ENCODE measurements at places on chromosomes 5 and 9.

DNA sequence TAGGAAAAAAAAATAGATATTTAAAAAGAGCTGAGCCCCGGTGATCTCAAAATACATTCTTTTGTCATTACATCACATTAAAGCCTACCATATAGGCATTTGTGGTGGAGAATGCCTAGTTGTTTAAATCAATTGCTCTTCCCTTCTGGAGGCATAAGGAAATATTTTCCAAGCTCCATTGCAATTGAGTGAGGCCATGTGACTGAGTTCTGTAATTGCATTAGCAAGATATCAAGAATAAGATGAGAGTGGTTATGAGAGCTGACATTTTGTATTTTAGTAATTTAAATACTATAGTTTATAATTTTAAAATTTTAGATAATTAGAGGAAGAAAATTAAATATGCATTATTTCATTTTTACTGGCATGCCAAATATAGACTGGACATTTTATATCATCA lies 1195.9 kb downstream of the DTWD2 start:
- DNase-seq, result no peak

DNA sequence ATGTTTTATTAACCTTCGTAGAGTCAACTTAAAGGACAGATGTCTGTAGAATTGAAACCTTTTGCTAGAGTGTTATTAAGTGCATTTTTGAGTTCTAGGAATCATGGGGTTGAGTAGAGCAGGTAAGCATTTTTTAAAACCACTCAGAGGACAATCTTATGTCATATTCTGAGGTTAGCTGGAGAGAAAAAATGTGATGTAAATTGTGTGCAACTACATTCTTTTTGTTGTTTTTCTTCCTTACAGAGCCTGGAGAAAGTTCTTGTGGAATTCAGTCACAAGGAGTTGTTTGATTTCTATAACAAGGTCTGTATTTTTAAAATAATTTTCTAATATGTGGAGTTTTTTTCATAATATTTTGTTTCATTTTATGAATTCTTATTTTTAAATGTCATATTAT lies 206.4 kb downstream of the COMMD10 start:
- no peak for DNase-seq

GRCh38 chr9:137672907-137673791 lies 54.3 kb downstream of the EHMT1 start:
- DNase-seq, result no peak

DNA sequence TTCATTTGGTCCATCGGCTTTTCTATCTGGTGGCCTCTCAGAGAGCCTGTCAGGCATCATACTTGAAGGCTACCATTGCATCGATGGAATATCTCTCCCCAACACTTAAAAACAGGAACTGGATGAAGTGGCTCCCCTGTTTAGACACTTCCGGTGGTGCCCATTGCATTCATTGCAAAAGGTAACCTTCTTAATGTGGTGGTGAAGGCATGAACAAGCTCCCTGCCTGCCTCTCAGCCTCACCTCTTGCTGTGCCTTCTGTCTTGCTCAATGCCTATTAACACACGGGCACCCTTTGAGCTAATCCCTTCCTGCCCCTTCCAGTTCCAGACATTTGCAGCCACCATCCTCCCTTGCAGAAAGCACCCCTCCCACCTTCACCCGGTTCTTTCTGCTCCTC lies 233.1 kb upstream of the MSX2 start:
- no peak for DNase-seq

- no peak for DNase-seq
Measured at GRCh38 chr5:133198511-133198910, 146.7 kb downstream of the HSPA4 start.

- DNase-seq, result no peak
Measured at GRCh38 chr5:77995793-77996409, 219.8 kb upstream of the TBCA start.

GRCh38 chr5:87302061-87302460 lies 34.4 kb downstream of the RASA1 start:
- DNase-seq, result no peak

GRCh38 chr5:95782181-95782580 lies 40.3 kb downstream of the GLRX start:
- DNase-seq, result no peak

GRCh38 chr5:158084292-158084691 lies 225.3 kb upstream of the CLINT1 start:
- DNase-seq, result no peak

DNA sequence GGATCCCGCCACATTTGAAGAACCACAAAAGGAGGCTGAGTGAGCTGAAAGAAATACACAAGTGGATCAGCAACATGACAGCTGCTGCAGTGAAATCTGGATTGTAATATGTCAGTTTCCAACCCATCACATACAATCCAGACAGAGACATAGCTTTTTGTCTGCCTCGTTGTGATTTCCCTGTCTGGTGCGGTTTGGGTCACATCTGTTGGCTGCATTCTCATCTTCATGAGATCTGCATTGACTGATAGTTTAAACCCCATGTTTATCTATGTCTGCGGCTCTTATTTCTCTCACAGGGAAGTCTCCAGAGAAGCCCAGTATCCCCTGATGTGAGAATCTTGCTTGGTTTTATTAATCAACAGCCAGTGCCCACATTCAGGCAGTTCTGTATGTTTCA lies 403.1 kb upstream of the ZNF608 start:
- no peak for DNase-seq

DNA sequence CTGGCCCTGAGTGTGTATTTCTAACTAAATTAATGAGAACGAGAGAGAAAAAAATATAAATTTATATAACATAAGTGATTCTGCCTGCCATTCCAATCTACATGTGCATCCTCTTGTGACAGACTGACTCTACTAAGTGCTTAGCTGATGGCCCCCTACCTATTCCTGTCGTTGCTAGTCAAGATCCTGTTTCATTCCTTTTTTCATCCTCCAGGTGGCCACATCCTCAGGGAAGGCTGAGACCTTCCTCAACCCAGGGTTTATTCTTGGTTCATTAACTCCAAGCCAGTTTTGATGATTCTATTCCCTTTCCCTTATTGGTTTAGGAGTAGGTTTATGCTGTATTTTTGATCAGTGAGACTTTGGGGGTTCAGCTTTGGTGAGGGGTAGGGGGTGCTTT lies 201.3 kb downstream of the C9orf152 start:
- no peak for DNase-seq

DNA sequence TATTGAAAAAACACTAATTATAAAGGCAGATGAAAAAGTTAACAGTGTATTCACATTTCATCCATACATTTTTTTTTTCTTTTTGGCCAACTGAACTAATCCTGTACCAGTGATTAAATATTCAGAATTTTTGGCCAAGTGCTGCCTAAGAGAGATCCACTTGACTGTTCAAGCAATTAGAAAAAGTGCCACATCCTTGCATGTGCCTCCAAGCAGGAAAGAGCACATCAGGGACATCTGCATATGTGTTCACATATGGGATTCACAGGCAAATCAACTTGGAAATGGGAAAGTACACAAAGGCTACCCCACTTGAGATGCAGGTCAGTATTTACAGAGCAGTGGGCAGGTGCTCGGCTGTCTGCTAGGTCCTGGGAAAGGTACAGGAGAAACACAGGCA lies 163.3 kb upstream of the LHFPL2 start:
- DNase-seq, result no peak

GRCh38 chr9:28909526-28909925 lies 1336.2 kb upstream of the C9orf72 start:
- DNase-seq, result no peak

DNA sequence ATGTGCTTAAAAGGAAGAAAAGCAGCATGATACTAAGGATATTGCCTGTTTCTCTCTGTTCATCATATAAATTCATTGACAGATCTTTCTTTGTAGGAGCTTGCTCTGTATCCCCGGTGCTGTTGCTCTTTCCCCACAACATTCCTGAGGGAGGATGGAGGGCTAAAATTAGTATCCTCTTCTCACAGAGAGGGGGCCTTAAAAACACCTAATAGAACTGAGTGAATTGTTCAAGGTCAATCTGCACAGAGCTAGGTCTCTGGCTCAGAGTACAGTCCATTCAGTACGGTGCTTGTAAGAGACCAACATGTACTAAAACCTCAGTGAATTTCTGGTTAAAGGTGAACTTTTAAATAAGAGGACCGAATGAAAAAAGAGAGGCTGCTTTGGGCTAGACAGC lies 88.7 kb downstream of the PALM2AKAP2 start:
- no peak for DNase-seq

GRCh38 chr9:35605351-35606137 lies 482 bp downstream of the TESK1 start:
- no peak for DNase-seq

DNA sequence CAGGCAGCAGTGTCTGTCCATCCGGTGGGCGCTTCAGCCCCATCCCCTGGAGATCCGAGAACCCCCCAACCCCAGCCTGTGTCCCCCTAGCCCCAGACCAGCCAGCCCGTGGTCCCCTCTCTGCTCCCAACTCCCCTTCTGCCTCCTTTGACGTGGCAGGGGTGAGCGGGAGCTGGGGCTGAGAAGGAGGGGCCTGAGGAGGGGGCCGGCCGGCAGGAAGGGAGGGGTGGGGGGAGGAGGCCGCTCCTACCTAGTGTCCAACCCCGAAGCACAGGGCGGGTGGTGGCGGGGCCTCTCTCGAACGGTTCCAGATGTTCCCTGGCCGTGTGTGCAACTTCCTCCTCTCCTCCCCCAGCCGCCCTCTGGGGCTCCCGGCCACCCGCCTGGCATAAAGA lies 31.0 kb downstream of the GOLGA2 start:
- peak; percentile 95 for DNase-seq

GRCh38 chr5:759111-759751 lies 25.3 kb downstream of the ZDHHC11B start:
- peak; percentile 58 for DNase-seq

GRCh38 chr5:143354025-143354424 lies 49.5 kb downstream of the NR3C1 start:
- DNase-seq, result no peak

GRCh38 chr9:95023217-95024003 lies 294.1 kb downstream of the FANCC start:
- no peak for DNase-seq

- DNase-seq, result no peak
Measured at GRCh38 chr5:177546258-177546741, 8.1 kb downstream of the FAM193B start.

DNA sequence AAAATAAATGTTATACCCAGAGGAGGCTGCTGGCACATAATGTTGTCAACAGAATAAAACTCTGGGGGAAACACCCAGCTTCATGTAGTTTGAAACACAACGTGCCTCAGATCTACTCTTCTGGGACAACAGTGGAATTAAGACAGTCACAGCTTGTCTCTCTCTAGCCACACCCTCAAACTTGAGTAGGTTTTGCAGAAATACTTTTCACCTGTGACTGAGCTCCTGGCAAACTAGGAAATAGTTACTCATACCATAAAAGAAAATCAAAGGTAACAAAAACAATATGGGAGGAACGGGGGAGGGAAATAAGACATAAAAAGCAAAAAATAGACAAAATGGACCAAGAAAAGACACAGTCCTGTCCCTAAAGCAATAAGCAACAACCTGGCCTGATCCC lies 14.4 kb downstream of the ELAVL2 start:
- no peak for DNase-seq

DNA sequence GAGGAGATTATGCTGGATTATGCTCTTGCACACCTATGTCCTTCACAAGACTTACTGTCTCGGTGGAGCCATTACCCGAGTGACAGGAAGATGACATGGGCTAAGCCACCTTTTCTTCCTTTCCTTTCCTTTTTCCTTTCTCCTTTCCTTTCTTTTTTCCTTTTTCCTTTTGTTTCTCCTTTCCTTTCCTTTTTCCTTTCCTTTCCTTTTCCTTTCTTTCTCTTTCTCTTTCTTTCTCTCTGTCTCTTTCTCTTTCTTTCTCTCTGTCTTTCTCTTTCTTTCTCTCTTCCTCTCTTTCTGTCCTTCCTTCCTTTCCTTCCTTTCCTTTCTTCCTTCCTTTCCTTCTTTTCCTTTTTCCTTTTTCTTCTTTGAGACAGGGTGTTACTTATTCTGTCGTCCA lies 202.5 kb downstream of the ARHGEF28 start:
- no peak for DNase-seq

DNA sequence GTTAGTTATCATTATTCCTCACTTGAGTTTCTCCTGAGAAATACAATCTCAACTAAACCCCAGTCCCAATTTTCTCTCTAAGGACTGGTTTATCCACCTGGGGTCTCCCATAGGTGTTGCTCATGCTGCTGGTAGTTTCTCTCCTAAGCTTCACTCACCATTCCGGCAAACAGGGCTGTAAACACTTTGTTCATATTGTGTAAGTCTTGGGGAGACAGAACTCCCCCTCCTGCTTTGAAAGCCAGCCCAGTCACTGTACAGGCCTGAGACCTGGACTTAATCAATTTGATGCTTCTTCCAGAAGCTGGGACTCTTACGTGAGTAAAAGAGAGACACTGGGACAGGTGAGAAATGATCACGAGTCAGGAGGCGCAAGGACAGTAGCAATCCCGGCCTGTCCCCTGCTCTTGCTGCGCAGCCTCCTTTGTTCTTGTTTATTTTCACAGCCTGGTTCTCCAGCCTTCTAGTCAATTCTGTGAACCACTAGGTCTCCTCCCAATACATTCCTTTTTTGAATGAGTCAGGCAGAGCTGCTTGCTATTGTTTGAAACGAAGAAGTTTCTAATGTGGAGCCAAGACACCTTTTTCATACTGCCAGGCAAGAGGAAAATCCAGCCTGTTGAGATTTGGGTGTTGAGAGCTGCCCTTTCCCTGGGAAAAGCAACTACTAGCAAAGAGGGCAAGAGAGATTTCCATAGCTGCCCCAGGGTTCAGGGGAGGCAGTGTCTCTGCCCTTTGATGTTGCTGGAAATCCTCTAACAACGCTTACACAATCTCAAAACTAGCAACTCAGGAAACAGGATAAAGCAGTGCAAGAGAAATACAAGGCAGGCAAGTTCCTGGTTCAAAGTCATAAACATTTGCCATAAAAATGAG lies 9.2 kb upstream of the SHROOM1 start:
- DNase-seq, result no peak

- no peak for DNase-seq
Measured at GRCh38 chr5:158224253-158224652, 365.3 kb upstream of the CLINT1 start.

DNA sequence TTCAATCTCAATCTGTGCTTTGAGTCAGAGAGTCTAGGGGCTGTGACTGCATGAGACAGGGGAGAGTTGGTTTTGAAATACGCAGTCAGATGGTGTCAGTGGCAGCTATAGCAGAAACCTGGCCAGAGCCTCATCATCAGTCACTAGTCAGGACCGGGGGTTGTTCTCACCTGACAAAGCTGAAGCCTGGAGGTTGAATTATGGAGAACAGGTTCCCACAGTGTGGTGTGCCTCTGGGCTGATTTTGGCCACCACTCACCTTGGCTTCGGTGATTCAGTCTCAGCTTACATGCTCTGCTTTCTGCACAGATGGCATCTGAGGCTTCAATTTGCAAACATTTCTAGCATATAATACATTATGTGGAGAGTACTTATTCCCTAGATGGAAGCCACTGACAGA lies 387.3 kb downstream of the YTHDC2 start:
- DNase-seq, result no peak

DNA sequence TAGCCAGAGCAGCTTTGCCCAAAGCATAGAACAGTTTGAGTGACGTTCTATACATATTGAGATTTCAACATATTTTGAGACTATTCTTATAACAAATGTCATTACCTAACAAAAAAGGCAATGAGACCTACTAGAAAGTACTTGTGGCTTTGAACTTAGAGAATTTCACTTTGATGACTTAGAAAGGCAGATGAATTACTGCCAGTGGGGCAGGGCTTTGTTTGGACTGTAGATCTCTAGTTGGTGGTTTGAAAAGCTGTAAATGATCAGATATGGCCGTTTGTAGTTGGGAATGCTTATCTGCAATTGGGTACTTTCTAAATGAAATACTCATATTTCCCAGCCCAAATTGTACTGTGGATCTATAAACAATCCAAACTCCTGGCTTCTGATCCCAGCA lies 28.1 kb downstream of the SOX30 start:
- no peak for DNase-seq

GRCh38 chr5:142420561-142421227 lies 95.9 kb upstream of the SPRY4 start:
- no peak for DNase-seq

GRCh38 chr5:105754056-105754455 lies 1916.7 kb downstream of the EFNA5 start:
- no peak for DNase-seq
